IMR-90 (cell line): ENCODE measurements at places on chromosomes 6 and 20.

- DNase-seq = no peak
These were observed 70.3 kb downstream of the GFRA4 start for GRCh38 chr20:3592931-3593330.

DNA sequence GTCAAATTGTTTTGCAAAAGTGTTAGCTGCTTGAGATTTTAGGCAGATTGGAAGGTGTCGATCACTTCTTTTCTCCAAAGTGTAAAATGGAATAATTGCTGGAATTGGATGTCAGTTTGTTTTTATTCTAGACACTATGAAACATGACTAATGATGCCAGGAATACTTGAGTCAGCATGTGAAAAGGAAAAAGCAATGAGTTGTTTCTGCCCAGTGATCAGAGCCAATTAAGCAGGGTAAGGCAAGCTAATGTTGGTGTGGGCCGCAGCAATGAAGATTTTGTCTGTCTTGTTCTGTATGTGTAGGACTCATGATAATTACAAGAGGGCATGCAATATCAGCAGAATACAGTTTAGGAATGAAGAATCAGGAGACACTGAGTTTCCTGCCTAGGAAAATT, 110.3 kb downstream of the CARMIL1 start:
- no peak for DNase-seq

DNA sequence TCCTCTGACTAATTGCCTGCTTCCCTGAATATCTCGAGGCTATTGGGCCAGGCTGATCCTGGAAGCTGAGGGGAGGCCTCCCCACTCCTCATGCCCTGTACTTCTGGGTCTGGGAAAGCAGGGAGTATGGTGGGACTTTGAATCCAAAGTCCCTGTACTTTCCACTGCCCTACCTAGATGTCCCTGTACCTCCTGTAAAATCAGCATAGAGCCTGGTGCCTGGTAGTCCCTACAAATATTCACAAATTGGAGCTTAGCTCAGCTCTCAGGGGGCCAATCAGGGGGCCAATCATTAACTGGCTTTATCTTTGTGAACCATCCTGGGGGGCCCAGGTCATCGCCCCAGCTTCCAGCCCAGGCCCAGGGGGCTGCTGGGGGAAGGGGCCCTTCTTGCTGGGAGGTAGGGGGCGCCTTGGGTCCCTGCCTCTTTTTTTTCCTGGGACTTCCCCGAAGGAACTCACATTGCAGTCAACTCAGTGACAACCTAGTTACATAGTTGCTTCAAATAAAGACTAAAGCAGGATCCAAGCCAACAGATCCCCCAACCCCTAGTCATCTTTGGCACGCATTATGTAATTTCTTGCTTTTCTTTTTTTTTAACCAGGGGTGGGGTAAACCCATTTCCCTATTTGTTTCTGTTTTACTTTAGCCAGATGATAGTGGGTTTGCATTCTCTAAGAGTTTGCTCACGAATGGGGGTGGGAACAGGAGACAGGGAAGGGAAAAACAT, 6.9 kb upstream of the VEGFA start:
- peak; percentile 77 for DNase-seq

- DNase-seq = no peak
These were observed 282.6 kb downstream of the TPBG start for GRCh38 chr6:82646231-82646615.

- DNase-seq = peak; percentile 83
These were observed 18.9 kb upstream of the SYNJ2 start for GRCh38 chr6:157962601-157963302.

GRCh38 chr6:128158496-128158895, 257.6 kb upstream of the THEMIS start:
- DNase-seq = peak; percentile 61

DNA sequence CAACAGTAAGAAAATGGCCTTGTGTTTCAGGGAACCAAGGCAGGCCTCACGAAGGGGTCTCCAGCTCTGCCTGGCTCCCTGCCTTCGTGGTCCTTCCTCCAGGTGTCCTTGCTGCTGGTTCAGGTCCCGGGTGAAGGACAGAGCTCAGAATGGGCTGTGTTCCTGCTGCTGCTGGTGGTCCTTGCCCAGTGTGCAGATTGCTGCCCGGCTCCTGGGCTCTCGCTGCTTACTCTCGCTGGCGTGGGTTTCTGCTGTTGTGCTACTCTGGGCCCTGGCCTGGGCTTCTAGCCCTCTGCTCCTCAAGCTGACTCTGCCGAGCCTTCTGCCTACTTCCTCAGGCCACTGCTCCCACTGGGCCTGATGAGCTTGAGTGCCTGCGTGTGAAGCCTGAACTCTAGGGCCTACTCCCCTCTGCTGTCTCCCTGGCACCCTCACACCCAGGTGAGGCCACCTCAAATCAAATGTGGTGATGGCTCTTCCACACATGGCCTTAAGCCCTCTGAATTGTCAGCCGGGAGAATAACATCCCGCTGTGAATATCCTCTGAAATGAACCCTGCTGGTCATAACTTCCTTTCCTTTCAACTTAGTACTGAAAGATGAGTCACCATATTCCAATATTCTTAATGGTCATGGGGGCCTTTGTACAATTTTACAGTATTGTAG, 171.6 kb downstream of the FOXC1 start:
- peak; percentile 43 for DNase-seq

GRCh38 chr6:155970876-155971708, 515.5 kb upstream of the NOX3 start:
- DNase-seq = no peak

DNA sequence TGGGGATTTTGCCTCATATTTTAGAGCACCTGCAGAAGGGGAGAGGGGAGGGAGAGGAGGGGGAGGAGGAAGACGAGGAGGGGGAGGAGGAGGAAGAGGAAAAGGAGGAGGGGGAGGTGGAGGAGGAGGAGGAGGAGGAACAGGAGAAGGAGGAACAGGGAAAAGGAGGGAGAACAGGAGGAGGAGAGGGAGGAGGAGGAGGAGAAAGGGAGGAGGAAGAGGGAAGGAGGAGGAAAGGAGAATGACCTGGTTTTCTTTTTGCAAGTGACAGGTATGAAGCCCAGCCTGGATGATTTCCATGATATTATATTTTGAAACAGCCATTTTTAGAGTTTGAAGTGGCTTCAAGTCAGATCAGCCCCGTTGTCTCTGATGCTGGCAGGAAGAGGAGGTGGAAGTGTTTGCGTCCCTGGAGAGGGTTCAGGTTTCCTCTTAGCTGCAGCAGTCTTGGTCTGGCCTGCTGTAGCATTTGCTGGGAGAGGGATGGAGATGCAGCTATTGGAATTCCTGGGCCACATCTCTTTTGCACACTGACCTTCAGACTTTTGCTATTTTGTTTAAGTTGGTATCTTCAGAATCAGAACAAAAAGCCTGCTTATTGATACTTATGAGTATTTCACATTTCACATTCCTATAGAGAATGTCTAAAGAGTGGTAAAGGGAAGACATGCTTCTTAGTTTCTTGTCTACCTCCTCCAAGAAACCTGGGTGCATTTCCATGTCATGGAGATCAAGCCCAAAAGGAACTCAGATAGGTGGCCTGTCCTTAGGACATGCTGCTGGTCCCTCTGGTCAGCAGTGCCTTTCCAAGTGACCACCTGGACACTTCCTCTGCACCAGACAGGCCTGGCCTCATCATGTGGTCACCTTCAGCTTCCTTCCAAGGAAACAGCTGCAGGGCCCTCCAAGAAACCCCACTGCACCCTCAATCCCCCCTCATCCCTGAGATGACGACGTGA, 54.3 kb upstream of the IYD start:
- no peak for DNase-seq

- no peak for DNase-seq
These were observed 479.4 kb upstream of the SLC35B3 start for GRCh38 chr6:8914700-8915099.

GRCh38 chr6:7912736-7913517, 2.3 kb upstream of the TXNDC5 start:
- no peak for DNase-seq

- DNase-seq = peak; percentile 66
These were observed 18.2 kb downstream of the BCL2L1 start for GRCh38 chr20:31704225-31705119.

GRCh38 chr6:105459049-105459448, 56.2 kb upstream of the PREP start:
- DNase-seq = no peak

DNA sequence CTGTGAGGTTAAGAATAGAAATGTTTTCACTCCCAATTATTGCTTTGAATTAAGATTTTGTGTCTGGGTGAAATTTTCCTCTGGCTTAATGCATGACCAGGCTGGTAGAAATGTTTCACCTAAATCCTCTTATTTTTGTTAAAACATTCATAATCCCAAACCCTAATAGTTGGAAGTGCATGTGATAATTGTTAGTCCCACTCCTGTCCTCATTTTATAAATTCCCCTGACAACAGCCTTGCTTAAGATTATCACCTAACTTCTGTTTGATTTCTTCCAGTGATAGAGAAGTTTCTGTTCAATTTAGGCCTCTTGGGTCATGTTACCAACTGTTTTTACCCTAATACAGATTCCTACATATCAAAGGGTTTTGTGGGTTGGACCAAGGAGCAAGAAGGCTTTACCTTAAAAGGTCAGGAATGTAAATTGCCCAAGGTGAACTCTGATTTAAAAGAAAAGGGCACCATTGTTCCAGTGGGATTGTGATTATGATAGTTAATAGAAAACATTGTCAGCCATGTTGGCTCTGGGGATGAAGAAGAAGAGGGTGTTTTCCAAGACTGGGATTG, 158.7 kb upstream of the CENPW start:
- no peak for DNase-seq

DNA sequence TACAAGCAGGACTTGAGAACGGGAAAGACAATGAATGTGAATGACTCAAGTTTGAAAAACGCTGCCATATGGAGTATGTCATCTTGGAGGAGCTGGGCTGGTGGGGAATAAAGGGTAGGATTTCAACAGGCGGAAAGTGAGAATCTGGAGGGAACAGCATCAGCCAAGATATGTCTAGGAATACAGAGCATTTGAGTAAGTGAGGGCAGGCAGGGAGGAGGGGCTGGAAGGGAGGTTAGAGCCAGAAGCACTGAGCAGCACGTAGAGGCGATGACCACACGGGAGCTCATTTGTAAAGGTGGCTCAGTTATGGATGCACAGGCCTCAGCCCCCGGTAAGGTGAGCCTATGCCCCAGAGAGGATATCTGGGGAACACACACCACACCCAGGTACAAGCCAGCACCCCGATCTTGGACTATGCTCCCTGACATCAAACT, 115.1 kb downstream of the ZMYND8 start:
- DNase-seq = peak; percentile 99

DNA sequence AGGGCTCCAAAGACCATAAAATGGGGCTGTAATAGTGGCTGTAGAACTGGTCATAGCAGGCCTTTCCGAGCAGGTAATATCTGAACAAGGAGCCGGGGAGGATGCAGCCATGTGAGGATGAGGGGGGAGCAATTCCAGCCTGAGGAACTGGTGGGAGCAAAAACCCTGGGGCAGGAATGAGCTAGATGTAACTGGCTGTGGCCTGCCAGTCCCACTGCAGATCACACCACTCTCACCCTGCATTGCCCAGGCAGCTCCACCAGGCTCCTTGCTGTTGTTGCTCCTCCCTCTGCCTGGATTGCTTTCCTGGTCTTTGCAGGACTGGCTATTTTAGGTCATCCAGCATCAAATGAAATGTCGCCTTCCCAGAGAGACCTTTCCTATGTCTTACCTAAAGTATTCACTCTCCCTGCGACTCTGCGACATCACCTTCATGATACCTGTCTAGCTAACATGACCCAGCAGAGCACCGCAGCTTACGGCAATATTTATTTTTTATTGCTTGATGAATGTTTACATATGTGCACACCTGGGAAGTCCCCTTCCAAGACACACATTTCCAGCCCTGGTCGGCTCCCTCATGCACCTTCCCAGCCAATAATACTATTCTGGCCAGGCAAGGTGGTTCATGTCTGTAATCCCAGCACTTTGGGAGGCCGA, 2.4 kb upstream of the ZFP64 start:
- DNase-seq = no peak

DNA sequence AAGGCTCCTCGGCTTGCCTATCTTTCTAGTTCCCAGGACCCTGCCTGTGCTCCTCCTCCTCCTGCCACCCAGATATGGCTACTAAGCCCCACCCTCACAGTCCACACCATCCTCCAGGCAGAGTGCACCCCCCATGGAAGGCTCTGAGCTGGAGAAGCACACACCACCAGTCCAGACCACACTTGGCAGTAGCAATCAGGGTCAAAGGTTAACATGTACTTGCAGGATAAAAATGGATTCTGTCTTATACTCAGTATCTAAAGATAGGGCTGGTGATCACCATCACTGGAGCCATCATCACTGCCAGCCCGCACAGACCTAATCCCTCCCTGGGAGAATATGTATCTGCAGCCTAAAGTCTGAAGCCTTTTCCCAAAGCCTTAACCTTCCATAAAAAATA, 83.4 kb downstream of the PRKN start:
- no peak for DNase-seq

DNA sequence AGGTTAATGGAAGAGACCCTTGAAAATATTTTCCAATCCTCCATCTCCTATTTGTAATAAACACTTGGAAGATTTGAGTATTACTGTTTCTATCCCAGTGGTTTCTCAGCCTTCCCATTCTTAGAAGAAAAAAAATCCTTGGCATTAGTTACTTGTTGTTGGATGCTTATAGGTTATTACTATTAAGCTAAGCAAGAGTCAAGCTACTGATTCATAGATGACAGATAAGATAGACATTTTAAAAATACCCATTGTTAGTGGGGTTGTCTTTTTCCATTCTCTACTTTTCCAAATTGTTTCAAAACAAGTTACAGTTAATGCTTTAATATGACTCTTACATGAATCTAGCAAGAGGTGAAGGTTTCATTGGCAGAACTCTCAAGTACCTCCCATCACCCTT, 158.5 kb downstream of the HIVEP2 start:
- DNase-seq = peak; percentile 15

DNA sequence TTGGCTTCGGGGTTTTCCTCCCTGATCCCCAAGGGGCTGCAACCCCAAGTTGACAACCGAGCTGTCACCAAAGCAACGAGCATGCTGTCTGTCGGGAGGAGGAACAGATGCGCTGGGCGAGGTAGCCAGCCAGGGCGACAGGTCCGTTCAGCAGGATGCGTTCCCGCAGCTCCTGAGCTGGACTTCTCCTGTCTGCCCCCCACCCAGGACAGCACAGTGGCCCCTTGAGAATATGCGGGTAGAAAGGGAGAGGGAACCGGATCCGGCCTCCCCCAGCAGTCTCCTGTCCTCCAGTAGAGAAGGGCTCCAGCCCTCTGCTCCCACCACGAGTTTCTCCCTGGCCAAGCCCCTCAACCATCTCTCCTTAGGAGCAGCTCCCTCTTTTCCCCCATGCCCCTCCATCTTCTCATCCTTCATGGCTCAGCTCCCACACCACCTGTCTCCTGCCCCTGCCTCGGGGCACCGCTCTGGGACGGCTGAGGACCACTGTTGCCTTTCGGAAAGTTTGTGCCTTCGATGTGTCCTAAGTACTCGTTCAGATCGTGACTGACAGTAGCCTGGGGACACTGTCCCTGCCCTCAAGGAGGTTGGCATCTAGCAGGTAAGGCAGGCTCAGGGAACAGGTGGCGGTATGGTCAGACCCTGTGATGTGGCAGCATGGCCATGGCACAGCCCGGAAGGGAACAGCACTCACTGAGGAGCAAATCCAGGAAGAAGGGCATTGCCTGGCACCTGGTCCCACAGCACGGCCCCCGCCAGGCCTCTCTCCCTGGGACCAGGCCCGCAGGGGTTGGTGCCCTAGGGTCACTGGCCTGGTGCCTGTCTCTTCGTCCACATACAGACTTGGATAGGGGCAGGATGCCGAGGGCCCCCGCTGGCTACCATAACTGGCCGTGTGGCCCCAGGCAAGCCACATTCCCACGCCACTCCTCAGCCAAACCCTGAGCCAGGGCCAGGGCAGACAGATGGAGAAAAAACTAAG, 96.3 kb downstream of the ASXL1 start:
- no peak for DNase-seq
